ENCODE measurements at places on chromosomes 2 and 18. TPM values are rescaled to one million over a fixed set of nuclear protein-coding genes. Genes with fewer than 3 reads are reported as not detected.

Gene FOXI3
- total RNA-seq, result 0.34 TPM

DNA sequence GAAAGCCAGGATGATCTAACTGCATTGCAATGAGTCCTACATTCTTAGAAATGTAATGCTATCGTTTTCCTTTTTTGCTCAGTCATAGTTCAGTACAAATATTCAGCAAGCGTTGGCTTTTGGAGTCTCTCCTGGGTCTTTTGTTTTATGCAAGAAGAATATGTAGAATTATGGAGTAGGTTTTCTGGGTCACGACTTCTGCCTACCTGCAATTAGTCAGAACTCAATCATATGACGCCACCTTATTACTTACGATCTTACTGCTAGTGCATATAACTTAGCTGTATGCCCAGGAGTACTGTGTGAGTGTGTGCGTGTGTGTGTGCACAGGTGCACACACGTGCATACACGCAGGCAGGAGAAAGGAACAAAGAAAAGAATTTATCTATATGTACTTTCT, 640.2 kb downstream of the STK39 start:
- H3K27ac ChIP-seq, result no peak overlapping the region
- peaks cover 2% of the 10 kb centered on the region for H3K36me3 ChIP-seq
- H3K27me3 ChIP-seq, result no peaks in the 10 kb centered on the region

Gene CIDEA
- not detected for total RNA-seq

Gene PDE1A
- 4.2 TPM for total RNA-seq

Gene RUFY4
- total RNA-seq, result not detected

DNA sequence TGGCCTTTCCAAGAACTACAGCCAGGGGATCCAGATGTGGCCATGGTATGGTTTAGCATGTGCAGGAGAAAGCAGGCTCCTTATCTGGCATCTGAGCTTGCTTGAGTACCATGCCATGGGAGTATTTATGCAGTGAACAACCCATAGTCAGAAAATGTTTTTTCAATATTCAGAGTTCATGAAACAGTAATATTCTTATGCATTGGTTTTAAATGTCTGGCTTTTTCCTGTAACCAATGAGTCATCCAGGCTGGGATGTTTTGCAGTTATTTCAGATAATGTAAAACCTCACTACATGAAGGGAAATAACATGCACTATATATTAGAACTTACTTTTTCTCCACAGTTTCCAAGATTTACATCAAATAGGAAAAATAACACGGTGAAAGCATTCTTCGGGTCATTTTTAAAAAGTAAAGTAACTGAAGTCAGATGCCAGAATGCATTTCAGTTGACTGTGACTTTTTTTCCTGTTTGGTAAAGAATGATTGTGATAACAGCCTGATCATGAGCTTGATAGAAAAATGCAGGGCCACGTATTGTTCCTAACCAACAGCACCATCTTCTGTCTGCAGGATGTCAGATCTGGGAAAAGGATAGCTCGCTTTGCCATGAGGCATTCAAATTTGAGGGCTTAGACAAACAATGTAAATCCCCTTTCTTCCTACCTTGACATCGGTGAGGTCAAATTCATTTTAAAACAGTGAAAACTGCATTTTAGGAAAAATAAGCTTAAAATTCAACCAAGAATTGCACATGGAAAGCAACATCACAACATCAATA, 152.8 kb downstream of the DSC3 start:
- H3K4me1 ChIP-seq, result peaks cover 1% of the 10 kb centered on the region
- H3K36me3 ChIP-seq, result no peaks in the 10 kb centered on the region
- H3K4me3 ChIP-seq, result no peak overlapping the region
- DNase-seq, result peak; percentile 20
- no peak overlapping the region for H3K27ac ChIP-seq
- H3K27me3 ChIP-seq, result no peaks in the 10 kb centered on the region

DNA sequence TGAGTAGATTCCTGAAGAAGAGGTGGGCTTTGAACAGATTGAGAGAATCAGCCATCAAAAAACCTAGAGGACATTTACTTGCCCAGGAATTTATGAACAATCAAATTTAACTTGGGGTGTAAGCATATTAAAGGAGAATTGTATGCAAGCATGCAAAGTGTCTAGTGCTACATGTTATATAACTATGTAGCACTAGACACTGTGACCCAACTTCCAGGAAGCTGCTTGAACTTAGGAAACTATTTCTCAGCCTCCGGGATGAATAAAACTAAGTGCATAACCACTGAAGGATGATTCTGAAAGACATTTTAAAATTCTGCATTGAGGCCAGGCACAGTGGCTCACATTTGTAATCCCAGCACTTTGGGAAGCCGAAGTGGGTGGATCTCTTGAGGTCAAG, 12.4 kb downstream of the MFF start:
- no peaks in the 10 kb centered on the region for H3K36me3 ChIP-seq
- no peaks in the 10 kb centered on the region for H3K27me3 ChIP-seq
- H3K27ac ChIP-seq, result no peak overlapping the region
- H3K4me1 ChIP-seq, result peaks cover 6% of the 10 kb centered on the region
- no peak for DNase-seq
- H3K4me3 ChIP-seq, result no peak overlapping the region

GRCh38 chr2:1286929-1287328, 126.3 kb upstream of the TPO start:
- H3K4me3 ChIP-seq, result no peak overlapping the region
- DNase-seq, result no peak
- H3K4me1 ChIP-seq, result peaks cover 1% of the 10 kb centered on the region
- H3K36me3 ChIP-seq, result no peaks in the 10 kb centered on the region
- no peak overlapping the region for H3K27ac ChIP-seq

Gene GCG
- total RNA-seq, result not detected

Gene MXD1
- 15.8 TPM for total RNA-seq

Gene CRYGC
- not detected for total RNA-seq

- H3K4me3 ChIP-seq, result no peak overlapping the region
- no peak for DNase-seq
- no peaks in the 10 kb centered on the region for H3K27me3 ChIP-seq
- H3K27ac ChIP-seq, result no peak overlapping the region
- H3K36me3 ChIP-seq, result no peaks in the 10 kb centered on the region
- no peaks in the 10 kb centered on the region for H3K4me1 ChIP-seq
These were observed 22.1 kb downstream of the ABHD3 start for GRCh38 chr18:21682371-21683051.

GRCh38 chr2:155633887-155634570, 698.5 kb downstream of the NR4A2 start:
- H3K4me1 ChIP-seq, result no peaks in the 10 kb centered on the region
- no peaks in the 10 kb centered on the region for H3K27me3 ChIP-seq
- H3K36me3 ChIP-seq, result no peaks in the 10 kb centered on the region
- DNase-seq, result no peak
- no peak overlapping the region for H3K27ac ChIP-seq

- H3K4me3 ChIP-seq, result no peak overlapping the region
- H3K36me3 ChIP-seq, result no peaks in the 10 kb centered on the region
- peaks cover 10% of the 10 kb centered on the region for H3K4me1 ChIP-seq
- H3K27ac ChIP-seq, result no peak overlapping the region
These were observed 10.7 kb upstream of the HNRNPA3 start for GRCh38 chr2:177201919-177202346.

GRCh38 chr18:59950215-59950944, 50.6 kb downstream of the PMAIP1 start:
- H3K36me3 ChIP-seq, result no peaks in the 10 kb centered on the region
- H3K27ac ChIP-seq, result no peak overlapping the region
- no peaks in the 10 kb centered on the region for H3K4me1 ChIP-seq
- no peak overlapping the region for H3K4me3 ChIP-seq
- no peak for DNase-seq

- H3K36me3 ChIP-seq, result no peaks in the 10 kb centered on the region
- H3K4me1 ChIP-seq, result peaks cover 13% of the 10 kb centered on the region
- DNase-seq, result no peak
- no peaks in the 10 kb centered on the region for H3K27me3 ChIP-seq
- H3K27ac ChIP-seq, result no peak overlapping the region
These were observed 96.2 kb downstream of the MEIS1 start for GRCh38 chr2:66531155-66531554.

DNA sequence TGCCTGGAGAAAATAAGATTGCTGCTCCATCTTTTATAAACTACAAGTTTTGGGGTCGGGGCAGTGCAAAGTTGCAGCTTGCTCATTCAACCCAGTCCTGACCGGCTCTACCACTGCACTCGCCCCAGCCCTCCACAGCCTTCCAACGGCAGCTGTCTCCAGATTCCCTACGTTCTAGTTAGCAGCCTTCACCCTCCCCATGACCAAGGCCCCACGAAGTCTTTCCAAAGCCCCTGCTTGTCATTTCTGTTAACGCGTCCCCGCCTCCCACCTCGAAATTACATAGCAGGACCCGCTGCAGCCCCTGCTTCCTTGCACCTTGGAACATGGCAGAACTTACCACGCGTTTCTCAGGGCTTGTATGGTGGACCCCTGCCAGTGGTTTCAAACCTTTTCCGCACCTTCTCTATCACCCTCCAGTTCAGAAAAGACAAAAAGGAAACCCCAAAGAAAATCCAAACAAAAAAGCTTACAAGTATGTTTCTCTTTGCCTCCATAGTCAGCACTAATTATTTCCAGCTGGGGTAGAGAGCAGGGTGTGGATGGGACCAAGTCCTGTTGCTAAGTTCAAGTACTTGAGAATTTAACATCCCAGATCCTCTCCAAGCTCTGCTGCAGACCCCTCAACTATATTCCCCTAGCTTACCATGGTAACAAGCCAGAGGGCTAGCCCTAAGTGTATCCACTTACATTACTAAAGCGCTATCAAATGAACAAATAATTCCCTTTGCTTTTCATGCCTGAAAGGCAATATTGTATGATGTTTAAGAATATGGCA, 161.5 kb downstream of the TGIF1 start:
- H3K4me1 ChIP-seq, result peaks cover 3% of the 10 kb centered on the region
- H3K27ac ChIP-seq, result no peak overlapping the region
- no peak overlapping the region for H3K4me3 ChIP-seq
- H3K36me3 ChIP-seq, result no peaks in the 10 kb centered on the region
- peaks cover 4% of the 10 kb centered on the region for H3K27me3 ChIP-seq

Gene TEX44
- not detected for total RNA-seq

DNA sequence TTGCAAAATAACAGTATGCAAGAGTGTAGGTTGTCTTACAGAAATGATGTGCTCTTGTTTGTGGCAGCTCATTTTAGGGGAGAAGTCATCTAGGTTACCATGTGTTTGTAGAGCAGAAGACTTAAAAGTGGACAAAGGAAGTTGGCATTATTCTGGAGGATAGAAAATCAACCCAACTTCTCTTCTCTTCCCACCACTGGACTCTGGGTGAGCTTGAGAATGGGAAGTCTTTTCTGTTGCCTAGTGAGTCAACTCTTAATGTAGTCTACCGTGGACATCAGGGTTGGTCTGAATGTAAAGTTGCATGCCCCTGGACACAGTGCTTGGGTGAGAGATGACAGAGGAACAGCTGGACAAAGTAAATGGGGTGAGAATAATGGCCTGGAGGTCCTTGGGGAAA, 98.3 kb downstream of the FMNL2 start:
- H3K4me1 ChIP-seq, result peaks cover 82% of the 10 kb centered on the region
- H3K4me3 ChIP-seq, result peak overlapping the region; percentile 51
- H3K36me3 ChIP-seq, result no peaks in the 10 kb centered on the region
- H3K27me3 ChIP-seq, result peaks cover 2% of the 10 kb centered on the region
- DNase-seq, result no peak

Gene TNFAIP6
- total RNA-seq, result not detected

Gene CYS1
- total RNA-seq, result not detected

Gene FLACC1
- total RNA-seq, result 1.2 TPM

Gene PROM2
- 5.4 TPM for total RNA-seq

Gene SP140L
- 0.34 TPM for total RNA-seq

DNA sequence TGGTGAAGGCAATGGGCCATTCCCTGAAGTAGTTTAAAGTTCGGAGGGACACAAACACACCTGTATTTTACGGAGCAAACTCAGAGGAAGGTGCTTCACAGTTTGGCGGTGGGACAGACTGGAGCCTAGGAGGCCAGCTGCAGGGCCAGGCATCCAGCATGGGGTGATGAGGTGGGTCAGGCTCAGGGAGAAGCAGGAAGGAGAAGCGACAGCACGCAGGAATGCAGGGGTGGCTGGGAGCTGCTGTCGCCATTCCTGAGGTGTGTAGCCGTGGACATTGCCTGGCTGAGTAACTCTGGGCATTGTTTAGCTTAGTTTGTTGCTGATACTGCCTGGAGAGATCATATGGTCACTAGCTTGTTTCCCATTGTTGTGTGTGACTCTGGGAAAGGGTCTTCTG, 35.8 kb upstream of the METTL21A start:
- no peak overlapping the region for H3K27ac ChIP-seq
- no peak overlapping the region for H3K4me3 ChIP-seq
- no peaks in the 10 kb centered on the region for H3K36me3 ChIP-seq

DNA sequence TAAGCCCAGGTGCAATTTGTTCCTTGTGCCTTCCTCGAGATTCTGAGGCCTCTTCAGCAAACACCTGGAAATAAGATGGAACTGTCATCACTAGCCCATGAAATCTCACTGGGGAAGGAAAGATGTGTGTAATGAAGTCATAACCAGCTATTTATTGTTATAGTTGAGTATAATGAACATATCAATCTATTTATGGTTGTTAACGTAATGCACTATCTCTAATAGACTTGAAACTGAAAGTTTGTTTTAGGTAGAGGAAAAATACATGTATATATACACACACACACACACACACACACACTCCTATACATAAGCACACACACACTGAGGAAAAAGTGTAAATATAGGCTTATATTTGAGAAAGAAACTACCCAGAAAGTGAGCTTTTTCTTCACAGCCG, 62.8 kb downstream of the UGGT1 start:
- no peaks in the 10 kb centered on the region for H3K27me3 ChIP-seq
- H3K36me3 ChIP-seq, result no peaks in the 10 kb centered on the region
- H3K27ac ChIP-seq, result no peak overlapping the region
- no peaks in the 10 kb centered on the region for H3K4me1 ChIP-seq
- H3K4me3 ChIP-seq, result no peak overlapping the region

DNA sequence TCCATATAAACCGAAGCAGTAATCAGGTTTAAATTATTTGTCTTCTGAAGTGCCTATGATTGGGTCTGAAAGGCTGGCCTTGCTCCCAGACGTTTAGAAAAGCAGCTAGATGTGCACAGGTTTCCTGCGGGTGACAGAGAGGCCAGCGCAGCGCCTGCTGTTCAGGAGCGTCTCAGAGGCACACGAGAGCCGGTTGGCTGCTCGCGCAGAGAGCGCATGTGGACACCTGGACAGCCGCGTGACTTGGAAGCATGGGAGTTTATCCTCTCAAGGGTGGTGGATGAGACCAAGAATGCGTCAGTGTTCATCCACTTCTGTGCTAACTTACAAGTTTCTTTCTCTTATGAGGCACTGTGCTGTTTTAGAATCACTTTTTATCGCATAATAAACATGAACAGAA, 303.7 kb downstream of the PTGR3 start:
- no peak overlapping the region for H3K27ac ChIP-seq
- no peaks in the 10 kb centered on the region for H3K27me3 ChIP-seq
- no peaks in the 10 kb centered on the region for H3K36me3 ChIP-seq
